Skin of body (tissue), 3 donors: ENCODE measurements at places on chromosomes 1 and 21. TPM values are rescaled to one million over a fixed set of nuclear protein-coding genes. Genes with fewer than 3 reads are reported as not detected.

- no peak for DNase-seq
Observed at GRCh38 chr21:44347911-44348451, 5.4 kb upstream of the TRPM2 start.

DNA sequence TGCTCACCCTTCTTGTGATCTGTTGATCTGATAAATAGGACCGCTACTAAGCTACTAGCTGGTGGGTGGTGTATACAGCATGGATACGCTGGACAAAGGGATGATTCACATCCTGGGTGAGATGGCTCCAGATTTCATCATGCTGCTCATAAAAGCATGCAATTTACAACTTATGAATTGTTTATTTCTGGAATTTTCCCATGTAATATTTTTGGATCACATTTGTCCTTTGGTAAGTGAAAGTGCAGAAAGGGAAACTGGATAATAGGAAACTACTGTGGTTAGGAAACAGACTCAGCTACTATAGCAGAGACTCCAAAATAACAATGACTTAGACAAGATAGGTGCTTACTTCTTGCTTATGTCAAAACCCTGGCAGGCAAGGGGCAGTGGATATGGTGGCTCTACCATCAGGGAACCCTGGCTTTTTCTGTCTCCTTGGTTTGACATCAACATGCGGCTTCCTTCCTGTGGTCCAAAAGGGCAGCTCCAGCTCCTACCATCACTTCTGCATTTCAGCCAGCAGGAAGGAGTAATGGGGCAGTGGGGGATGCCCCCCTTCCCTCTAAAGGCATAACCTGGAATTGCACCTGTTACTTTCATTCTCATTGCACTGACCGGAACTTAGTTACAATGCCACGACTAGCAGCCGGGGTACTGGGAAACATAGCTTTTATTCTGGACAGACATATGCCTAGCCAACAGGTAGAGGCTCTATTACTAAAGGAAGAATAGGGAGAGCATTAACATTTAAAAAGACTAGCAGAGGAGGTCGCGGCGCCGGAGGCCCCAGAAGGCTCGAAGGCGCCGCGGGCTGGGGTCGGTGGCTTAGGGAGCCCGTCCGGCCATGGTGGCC is 13.8 kb upstream of the AK2 start:
- no peak for DNase-seq

DNA sequence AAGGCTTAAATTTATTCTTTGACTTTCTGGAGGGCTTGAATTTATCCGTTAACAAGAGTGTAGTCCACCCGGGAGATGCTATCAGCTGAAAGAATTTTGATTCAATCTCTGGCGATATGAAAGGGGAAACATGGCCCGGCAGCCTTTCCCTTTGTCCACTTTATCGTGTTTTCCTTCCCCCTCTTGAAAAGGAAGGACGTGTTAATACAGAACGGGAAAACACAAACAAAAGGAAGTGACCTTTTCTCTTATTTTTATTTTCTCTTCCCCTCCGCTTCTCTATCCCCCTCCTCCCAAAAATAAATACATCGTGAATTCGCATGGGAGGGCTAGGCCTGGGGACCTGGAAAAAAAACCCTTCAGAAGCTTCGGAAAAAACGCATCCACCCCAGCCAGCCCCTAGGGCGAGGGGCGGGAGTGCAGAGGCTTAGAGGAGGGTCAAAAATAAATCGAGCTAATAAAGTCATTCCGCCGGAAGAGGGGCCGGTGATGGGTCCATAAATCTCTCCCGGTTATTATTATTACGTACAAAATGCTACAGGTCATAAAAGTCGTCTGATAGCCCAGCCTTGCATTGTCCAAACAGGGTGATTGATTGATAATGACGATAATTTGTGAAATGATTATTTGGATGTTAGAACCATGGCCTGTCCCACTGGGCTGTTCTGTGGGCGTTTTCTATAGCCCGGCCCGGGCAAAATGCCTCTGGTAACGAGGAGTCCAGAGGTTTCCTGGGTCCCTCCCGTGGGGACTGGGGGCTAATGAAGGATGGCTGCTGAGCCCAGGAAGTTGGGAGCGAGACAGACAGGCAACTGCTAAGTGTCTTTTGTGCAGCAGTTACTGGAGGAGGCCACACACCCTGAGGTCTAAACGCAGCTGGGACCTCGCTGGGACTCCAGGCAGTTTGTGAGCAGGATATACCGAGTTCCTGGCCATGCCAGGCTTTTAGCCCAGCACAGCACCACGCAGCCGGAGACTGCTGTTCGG is 179.4 kb downstream of the PRDM16 start:
- no peak for DNase-seq

Gene OR2G6
- not detected for total RNA-seq

Gene MYOG
- total RNA-seq, result 11.0 TPM

- DNase-seq, result no peak
Observed at GRCh38 chr1:12438349-12438924, 179.6 kb downstream of the DHRS3 start.

GRCh38 chr21:25459365-25459764 is 147.9 kb downstream of the MRPL39 start:
- DNase-seq, result no peak

DNA sequence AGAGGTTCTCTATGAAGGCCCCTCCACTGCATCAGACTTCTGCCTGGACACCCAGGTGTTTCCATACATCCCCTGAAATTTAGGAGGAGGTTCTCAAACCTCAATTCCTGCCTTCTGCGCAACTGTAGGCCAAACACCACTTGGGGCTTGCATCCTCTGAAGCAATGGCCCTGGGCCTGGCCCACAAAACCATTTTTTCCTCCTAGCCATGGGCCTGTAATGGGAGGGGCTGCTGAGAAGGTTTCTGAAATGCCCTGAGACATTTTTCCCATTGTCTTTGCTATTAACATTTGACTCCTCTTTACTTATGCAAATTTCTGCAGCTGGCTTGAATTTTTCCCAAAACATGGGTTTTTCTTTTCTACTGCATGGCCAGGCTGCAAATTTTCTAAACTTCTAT is 37.9 kb upstream of the PTPRC start:
- no peak for DNase-seq
